ENCODE measurements at places on chromosomes 3 and 15.

DNA sequence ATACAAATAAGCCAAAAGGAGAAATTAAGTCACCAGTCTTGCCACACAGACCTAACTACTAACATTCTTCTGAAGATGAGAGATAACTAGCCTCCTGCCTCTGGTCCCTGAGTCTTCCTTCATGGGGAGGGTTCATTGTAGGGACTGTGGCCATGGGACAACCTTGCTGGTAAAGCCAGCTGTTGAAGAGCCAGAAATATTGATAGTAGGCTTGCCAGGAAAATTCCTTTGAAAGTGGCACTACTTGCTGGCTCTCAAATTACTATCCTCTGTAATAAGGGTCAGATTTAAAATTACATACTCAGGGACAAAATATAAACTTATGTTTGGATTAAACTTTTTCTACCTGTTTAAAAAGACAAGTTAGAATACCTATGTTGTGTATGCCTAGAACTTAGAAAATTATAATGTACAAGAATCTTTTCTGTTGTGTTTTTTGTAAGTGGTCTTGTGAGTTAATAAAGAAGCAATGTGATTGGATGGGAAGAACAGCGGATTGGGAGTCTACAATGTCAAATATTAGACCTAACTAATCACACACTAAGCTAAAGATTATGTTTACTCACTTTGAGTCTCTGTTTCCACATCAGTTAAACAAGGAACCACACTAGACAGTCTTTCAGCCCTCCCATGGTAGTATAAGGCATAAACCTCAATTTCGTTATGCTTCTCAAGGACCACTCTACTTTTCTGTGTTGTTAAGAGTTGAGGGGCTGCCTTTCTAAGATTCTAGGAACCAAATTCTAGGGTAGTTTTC lies 60.0 kb upstream of the TRIM71 start:
- DNase-seq, result no peak

- DNase-seq, result no peak
These were observed 131.2 kb downstream of the TBL1XR1 start for GRCh38 chr3:177066068-177066467.

- no peak for DNase-seq
These were observed 15.0 kb downstream of the CDAN1 start for GRCh38 chr15:42721916-42722315.

DNA sequence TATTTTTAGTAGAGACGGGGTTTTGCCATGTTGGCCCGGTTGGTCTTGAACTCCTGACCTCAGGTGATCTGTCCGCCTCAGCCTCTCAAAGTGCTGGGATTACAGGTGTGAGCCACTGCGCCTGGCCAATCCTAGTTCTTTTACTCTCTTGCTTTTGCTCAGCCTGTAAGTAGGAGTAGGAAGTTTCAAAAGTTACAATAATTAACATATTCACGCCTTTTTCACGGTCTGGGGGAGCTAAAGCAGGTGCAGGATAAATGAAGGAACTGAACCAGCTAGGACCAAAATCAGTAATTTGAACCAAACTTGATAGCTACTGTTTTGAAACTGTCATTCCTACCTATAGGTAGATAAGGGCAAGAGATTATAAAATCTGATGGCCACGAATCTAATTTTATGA lies 98.5 kb downstream of the CACNA1D start:
- no peak for DNase-seq

DNA sequence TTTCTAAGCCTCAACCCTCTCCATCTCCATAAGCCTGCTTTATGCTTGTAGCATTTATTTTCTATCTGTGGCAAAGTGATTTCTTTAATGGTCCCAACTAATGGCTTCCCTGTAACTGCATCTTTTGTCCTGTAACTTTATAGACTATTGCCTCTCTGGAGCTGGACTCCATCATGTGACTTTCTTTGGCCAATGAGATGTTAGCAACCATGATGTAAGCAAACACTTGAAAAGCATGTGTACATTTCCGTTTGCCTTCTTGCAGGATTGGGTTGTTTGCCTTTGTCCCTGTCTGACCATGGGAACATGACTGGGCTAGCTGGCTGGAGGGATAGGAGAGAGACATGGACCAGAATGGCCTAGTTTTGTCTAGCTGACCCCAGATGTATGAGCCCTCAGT lies 106.0 kb upstream of the LRIG1 start:
- no peak for DNase-seq

- DNase-seq, result no peak
These were observed 3.4 kb downstream of the KLF15 start for GRCh38 chr3:126353694-126354321.

GRCh38 chr15:57495554-57496165 lies 96.0 kb upstream of the MYZAP start:
- no peak for DNase-seq

DNA sequence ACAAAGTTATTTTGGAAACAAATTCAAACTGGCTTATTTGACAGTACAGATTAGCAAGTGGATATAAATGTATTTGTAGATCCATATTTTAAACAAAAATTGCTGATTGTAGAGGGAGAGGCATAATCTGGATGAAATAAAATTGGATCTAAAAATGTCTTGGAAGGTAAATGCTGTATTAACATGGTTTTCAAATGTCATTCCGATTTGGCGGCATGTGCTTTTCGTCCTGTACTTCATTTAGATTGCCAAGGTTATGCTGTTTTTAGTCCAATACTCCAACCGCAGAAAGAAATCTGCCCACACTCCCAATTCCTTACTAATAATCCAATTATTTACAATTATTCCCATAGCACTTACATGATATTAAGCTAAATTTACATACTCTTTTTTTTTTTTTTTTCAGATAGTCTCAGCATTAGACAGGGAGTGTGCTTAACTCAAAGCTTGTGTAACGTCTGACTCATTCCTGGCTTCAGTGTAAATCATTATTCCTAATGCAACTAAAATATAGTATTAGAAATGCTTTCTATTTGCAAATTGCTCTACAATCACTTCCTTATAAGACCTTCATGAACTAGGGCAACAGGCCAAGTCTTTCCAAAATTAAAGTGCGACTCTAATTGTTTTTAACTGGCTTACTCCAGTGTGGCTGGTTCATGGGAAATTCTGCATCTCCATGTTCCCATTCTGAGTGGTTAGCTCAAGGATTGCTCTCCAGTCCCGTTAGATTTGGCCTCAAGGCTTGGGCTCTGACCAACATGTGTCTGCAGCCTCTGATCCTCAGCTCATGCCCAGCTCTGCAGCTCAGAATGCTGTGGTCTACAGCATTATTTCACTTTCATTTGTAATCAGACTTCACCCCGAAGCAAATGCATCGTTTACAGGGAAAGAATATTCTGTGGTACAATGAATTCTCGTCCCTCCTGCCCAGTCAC lies 103.9 kb downstream of the FBN1 start:
- DNase-seq, result no peak

GRCh38 chr15:29337156-29337959 lies 67.7 kb upstream of the NSMCE3 start:
- peak; percentile 36 for DNase-seq

- DNase-seq, result no peak
These were observed 19.2 kb downstream of the NME9 start for GRCh38 chr3:138310494-138310893.

DNA sequence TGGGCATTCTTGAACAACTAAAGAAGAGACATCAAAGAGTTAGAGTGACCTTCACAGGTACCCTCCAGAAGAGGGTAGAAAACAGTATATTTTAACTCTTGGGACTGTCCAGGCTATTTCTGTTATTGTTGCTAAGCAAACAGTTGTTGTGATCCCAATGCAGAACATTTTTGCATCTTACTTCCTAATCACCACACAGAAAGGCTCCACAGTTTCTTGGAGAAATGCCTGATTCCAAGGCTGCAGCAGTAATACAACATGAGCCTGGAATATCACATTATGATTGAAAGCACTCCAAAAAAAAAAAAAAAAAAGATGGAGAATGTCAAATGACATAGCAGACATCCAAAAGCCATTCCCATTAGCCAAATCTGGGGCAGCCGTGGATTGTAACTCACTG lies 195.6 kb downstream of the CTNNB1 start:
- DNase-seq, result no peak

DNA sequence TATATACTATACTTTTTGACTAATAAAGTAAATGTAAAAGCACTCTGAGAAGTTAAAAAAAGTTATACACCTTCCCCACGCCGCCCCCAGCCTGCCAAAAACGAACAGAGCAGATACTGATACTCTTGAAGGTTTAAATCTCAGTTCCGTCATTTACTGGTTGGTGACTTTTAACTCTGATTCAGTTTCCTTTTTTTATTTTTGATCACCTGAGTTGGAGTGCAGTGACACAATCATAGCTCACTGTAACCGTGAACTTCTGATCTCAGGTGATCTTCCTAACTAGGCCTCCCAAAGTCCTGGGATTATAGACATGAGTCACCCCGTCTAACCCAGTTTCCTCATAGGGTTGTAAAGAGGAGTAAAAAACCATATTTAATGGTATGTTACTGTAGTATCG lies 3.3 kb upstream of the TIPIN start:
- DNase-seq, result no peak

DNA sequence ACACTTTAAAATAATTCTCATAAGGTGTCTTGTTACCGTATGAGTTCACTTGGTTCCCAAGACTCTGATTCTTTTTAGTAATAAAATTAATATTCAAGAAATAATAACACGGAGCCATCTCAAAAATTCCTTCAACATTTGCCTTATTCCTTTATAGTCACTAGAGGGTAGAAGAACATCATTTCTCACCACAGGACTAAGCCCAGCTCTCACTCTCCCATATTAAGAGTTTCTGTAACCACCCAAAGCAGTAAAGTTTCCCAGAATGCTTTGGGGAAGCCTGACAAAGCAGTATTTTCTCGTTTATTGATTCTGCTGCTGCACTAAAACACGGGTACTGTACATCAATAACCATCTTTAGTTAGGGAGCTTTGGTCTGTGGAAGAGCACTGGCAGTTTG lies 114.9 kb downstream of the MCTP2 start:
- no peak for DNase-seq

DNA sequence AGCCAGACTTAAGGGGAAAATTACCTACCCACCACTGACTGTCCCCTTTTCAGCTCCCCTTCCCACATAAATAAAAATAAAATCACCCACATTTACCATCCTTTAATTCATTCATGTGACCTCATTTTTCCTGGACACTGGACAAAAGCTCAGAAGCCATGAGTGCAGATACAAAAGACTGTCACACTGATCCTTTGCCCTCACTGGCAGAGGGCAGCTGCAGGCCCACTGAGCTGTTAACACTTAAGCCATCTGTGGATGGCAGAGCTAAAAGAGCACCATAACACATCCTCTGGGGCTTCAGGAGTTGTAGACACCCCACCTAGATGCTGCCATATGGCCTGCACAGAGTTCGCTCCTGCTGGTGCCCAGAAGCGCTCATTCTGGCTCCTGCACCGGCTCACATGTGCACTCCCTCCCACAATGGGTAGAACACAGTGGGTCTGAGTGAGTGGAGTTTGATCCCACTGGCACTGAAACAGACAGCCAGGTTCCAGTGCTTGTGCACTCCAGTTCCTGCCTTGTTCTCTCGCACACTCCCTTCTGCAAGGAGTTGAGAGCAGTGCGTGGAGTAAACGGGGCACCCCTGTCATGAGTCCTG lies 38.8 kb downstream of the EDC3 start:
- DNase-seq, result no peak

DNA sequence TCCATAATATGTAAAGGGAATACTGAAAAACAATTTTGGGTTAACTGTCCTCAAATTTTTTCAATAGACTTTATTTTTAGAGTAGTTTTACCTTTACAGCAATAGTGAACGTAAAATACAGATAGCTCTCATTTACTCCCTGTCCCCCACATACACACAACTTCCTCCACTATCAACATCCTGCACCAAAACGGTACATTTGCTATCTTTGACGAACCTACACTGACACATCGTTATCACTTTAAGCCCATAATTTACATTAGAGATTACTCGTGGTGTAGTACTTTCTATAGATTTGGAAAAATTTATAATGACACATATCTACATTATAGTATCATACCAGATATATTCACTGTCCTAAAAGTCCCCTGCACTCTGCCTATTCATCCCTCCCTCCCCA lies 16.9 kb upstream of the P2RY1 start:
- no peak for DNase-seq

DNA sequence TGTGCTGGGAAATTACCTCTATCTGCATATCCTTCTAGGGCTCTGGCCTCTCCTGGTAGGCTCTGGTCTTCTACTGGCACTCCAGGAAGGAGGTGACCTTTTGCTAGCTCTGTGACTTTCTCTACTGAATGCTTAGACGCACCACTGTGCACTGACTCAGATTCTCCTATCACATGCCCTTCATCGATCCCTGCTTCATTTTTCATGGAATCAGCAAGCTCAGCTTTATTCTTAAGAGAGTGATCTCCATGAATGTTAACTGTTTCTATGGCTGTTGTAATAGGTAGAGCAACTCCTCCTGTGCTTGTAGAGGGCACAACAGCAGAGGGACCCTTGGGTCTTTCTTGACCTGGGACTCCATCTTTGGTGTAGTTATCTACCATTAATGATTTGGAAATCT lies 106.6 kb downstream of the MAP4 start:
- DNase-seq, result no peak

DNA sequence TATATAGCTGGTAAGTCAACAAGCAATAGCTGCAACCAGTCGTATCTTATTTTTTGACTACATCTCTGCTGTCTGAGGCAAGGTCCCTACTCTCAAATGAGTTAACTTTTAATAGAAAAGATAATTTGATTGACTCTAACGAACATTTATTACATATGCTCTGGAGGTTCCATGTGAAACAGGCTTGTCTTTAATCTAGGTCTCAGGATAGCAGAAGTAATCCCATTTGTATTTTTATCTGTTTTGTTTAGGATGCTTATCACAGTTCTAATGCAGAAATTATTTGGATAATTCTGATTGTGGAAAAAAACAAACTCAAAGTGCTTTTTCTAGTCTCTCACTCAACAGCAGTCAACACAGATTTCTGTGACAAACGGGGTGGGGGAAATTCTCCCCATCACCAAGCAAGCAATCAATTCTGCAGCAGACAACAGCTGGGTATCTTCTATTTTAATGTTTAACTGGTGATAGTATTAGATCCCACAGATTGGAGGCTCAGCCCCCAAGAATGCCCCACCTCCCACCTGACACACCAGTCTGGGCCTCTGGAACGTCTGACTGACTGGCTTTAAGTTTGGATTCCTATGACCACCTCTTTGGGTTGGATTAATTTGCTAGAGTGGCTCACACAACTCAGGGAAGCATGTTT lies 58.8 kb downstream of the ITPR1 start:
- DNase-seq, result no peak

DNA sequence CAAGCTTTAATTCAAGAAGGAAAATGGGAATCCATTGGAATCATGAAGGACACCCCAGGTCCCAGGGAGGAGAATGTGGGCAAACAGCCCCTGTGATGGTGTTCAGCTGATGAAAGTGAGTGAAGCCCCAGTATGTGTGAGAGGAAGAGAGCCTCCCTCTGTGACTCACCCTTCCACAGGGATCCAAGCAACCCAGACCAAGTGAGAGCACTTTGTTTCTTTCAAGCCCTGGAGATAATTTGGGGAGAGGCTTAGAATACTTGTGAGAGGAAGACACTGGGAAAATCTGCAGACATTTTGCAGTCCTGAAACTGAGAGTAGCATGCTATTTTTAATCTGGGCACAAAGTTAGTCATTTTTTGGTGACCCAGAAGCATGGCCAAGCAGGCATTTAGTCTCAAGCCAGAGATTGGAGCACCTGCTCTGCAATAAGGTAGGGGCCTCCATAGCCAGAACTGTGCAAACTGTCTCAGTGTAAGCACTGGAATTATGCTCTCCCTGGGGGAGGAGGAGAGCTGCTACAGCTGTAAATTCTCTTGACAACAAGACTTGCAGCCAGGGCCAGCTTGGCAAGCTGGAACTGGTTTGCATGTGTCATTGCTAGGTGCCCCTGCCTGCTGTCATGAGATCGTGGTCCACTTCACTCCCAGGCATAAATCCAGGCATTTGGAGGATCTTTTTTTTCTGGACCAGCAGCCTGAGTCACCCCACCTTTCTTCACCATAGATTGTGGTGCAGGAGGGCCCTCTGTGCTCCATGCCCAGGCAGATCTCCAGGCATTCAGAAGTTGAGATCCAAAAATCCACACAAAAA lies 537.8 kb upstream of the DPPA4 start:
- DNase-seq, result no peak

Data from AG04449 (cell line).